ENCODE measurements at places on chromosomes 5 and 9. TPM values are rescaled to one million over a fixed set of nuclear protein-coding genes. Genes with fewer than 3 reads are reported as not detected.

TMOD1 gene
- total RNA-seq = 93.7 TPM

GRCh38 chr5:31769530-31769929 lies 130.6 kb downstream of the PDZD2 start:
- no peak for DNase-seq

- no peak for DNase-seq
Observed at GRCh38 chr5:126963822-126964375, 66.5 kb downstream of the MARCHF3 start.

DNA sequence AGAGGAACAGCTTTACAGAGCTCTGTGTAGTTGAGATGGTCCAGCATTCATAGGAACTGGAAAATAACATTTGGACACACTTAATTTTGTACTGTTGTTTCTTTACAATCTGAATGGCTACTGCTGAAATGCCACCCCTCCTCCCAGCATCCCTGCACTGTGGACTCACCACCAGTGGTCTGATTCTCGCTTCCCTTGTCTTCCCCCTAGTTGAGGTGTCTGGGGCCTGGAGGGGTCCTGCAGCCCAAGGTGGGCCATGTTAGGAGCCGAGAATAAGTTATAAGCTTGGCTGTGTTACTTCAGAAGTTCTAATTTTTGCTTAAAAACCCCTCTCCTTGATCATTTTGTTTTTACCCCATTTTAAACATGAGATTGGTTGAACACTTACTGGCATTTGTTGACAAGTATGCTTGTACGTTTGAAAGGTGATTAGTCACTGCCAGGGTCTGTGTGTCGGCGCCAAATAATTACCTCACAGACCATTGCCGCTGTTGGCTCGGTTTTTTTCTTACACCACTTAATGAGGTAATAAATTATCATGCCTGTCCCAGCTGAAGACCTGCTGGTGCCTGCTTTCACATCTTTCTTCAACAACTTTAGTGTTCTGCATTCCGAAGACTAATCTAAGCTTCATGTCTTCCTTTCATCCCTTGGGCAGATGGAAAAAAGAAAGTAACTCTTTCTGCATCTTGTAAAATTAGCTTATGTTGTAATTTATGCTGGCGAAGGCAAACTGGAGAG lies 65.8 kb downstream of the MCCC2 start:
- DNase-seq = peak; percentile 59

DNA sequence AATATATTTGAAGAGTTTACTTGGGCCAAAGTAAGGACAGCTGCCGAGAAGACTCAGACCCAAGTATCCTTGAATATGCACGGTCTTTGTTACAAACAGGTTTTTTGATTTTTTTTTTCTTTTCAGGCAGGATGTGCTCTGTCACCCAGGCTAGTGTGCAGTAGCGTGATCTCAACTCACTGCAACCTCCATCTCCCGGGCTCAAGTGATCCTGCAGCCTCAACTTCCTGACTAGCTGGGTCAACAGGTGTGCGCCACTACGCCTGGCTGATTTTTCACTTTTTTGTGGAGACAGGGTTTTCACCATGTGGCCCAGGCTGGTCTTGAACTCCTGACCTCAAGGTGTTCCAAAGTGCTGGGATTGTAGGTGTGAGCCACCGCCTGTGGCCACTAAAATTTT lies 27.4 kb downstream of the JMY start:
- no peak for DNase-seq

GRCh38 chr5:18732556-18733479 lies 1098.6 kb downstream of the TAF11L14 start:
- DNase-seq = no peak

Measured in uterus (tissue), 4 donors.